Calu3 (cell line): ENCODE measurements at places on chromosomes 3 and 15. TPM values are rescaled to one million over a fixed set of nuclear protein-coding genes. Genes with fewer than 3 reads are reported as not detected.

DNA sequence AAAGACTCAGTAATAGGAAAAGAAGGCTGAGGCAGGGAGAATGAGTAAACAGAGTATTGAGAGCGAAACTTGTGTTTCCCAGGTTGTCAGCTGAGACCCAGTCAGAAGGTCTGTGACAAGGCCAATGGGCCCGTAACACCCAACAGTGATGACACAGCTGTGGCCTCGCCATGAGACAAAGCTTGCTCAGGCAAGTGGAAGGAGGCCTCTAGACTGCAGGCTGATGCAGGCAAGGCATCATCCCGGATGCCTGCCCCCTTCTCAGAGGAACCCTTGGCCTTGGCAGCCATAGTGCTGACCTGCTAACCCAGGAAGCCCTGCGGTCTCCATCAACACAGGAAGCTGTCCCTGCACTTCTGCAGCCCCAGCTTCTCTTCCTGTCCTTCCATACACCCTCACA, 15.4 kb downstream of the RAB6B start:
- peaks cover 7% of the 10 kb centered on the region for H3K36me3 ChIP-seq
- H3K4me3 ChIP-seq: no peak overlapping the region
- H3K27ac ChIP-seq: no peak overlapping the region
- no peak for DNase-seq
- H3K27me3 ChIP-seq: peaks cover 70% of the 10 kb centered on the region
- H3K4me1 ChIP-seq: no peaks in the 10 kb centered on the region

HTD2 gene
- total RNA-seq: 7.5 and 8.5 TPM in 2 replicates

GRCh38 chr15:36256404-36256807, 323.0 kb upstream of the CDIN1 start:
- H3K27me3 ChIP-seq: no peaks in the 10 kb centered on the region
- no peak overlapping the region for H3K27ac ChIP-seq
- no peaks in the 10 kb centered on the region for H3K4me1 ChIP-seq
- DNase-seq: no peak

- no peak overlapping the region for H3K27ac ChIP-seq
- no peak for DNase-seq
- peaks cover 83% of the 10 kb centered on the region for H3K27me3 ChIP-seq
- H3K4me3 ChIP-seq: no peak overlapping the region
- no peaks in the 10 kb centered on the region for H3K4me1 ChIP-seq
Observed at GRCh38 chr3:126521122-126521891, 2.6 kb upstream of the CHST13 start.

- H3K36me3 ChIP-seq: peaks cover 12% of the 10 kb centered on the region
- peak overlapping the region; percentile 33 for H3K27ac ChIP-seq
- peak; percentile 85 for DNase-seq
Observed at GRCh38 chr15:40782609-40783227, 12.9 kb downstream of the C15orf62 start.

DNA sequence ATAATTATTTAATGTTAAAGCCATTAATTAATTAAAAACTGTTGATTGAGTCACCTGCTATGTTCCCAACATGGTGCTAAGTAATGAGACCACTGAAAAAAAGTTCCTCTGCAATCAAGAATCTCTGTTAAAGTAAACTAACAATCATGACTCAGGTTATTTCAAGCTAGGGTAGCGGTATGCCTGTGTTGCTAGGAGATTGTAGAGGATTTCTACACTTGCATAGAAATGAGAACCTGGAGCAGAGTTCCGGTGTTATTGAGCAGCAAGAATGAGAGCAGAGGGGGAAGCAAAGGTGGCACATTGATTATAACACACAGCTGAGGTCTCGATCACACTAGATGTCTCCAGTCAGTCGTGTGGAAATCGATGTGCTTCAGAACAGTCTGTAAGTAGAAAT, 41.4 kb downstream of the C3orf85 start:
- H3K4me3 ChIP-seq: no peak overlapping the region
- no peak overlapping the region for H3K27ac ChIP-seq
- no peaks in the 10 kb centered on the region for H3K27me3 ChIP-seq
- DNase-seq: no peak

USP13 gene
- 25.5 and 29.8 TPM in 2 replicates for total RNA-seq

GRCh38 chr3:60294181-60294580, 957.1 kb downstream of the FHIT start:
- H3K4me1 ChIP-seq: peaks cover 11% of the 10 kb centered on the region
- DNase-seq: no peak
- no peak overlapping the region for H3K27ac ChIP-seq
- no peaks in the 10 kb centered on the region for H3K27me3 ChIP-seq
- no peak overlapping the region for H3K4me3 ChIP-seq
- H3K36me3 ChIP-seq: no peaks in the 10 kb centered on the region

IL12A gene
- total RNA-seq: 1.0 and 3.6 TPM in 2 replicates

DAZL gene
- not detected in 2 replicates for total RNA-seq
